ENCODE measurements at places on chromosomes 4 and X.

DNA sequence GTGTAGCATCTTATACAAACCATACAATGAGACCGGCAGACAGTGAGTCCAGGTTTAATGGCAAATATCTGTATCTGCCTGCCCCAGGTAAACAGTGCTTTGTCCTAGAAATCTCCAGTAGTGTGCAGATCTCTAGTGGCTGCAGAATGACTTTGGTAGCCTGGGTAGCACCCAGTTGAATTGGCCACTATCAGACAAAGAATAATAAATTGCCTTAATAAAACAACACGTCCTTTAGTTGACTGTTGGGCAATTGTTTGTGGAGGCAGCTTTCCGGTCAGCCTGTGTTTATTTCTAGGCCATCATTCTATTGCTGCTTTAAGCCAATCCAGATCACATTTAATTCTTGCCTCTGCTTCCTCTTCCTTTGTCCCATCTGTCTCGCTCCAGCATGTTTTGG, 52.5 kb downstream of the SNX25 start:
- no peak for DNase-seq

DNA sequence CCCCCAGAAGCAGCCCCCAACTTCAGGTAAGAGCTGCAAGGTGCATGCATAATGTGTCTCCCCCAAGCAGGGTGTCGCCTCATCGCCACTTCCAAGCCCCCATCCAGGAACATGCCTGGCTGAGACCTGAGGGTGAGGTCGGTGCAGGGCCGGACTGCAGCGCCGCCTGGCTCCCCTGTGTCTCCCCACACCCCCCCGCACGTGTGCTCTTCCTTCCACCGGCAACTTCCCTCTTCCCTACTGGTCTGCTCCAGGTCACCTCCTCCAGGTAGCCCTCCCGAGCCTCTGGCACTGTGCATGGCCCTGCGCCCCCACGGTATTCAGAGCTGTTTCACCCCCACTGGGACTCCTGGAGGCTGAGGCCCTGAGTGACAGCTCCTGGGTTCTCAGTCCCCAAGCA, 2.2 kb upstream of the BGN start:
- DNase-seq: no peak

DNA sequence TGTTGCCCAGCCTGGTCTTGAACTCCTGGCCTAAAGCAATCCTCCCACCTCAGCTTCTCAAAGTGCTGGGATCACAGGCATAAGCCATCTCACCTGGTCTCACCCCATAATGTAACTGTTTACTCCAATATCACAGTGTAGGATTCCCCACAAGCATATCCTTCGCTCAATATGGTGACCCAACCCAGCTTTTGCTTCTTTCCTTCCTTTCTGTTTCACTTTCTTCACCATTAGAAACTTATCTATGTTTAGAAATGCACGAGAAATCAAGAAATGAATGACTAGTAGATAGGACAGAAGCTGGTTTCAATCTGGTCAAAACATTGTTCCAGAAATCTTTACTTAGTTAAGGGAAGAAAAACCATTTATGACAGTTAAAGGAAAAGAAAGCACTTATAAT, 18.9 kb downstream of the TSPAN5 start:
- no peak for DNase-seq

DNA sequence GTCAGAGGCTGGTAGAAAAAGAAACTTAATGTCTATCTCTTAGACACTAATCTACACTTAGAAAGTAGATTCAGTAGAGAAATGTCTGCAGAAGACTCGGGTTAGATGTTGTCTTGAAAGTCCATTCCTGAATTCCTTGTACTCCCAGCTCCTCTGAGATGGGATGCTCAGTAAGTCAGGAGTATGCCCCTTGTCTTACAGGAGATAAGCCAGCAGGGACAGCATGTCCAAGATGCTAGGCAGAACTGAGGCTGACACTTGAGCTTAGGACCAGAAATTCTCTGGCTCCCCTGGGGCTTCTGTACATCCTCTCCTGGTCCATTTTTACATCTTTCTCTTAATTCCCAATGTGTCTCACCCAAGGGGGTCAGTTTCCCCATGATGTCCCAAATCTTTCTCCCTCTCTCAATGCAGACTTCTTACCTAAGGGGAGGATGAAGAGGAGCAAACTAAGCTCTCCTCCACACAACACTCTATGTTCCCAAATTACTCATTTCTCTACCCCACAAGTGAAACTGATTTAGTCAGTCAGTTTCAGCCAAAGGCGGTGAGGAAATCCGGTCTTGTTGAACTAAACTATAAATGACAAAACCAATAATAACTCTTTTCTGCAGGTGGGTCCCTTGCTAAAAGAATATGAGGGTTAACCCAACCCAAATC, 558.2 kb upstream of the DIPK2B start:
- peak; percentile 32 for DNase-seq

GRCh38 chrX:106950381-106950780, 30.2 kb downstream of the CLDN2 start:
- DNase-seq: no peak

DNA sequence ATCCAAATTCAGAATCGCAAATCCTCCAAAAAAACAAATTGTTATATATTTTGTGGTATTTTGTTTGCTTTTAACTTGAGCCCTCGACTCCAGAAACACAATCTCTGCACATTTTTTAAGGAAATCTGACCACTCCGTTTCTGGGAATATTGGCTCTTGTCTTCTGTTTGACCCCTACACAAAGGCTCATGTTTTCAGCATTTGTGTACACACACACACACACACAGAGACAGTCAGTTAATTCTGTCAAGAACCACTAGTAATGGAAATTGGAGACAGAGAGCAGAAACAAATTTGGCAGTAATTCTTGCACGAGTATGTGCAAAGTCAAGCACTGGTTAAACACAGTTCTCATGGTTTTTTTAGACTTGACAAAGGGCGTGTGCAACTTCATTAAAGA, 115.4 kb downstream of the AFAP1 start:
- DNase-seq: no peak

DNA sequence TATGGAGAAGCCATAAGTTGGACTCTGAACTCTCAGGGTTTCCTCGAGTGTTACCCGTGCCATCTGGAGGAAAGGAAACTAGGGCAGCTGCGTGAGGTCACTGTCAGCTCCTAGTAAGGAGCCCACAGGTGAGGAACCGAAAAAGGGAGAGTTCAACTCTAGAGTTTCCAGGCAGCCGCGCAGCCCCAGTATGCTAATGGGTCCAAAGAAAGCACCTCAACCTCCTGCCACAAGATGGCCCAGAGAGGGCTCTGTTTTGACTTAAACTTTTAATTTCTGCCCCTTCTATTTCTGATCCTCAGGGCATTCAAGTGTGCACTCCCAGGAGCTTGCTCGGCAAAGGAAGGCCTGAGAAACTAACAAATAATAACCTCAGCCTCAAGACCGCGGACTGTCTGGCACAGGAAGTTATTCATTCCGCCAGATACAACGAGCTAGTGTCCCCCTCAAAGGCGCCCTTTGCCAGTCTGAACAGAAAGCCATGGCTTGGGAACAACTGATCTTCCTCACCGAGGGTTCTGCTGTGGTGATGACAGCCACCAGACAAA, 13.9 kb downstream of the SCARB2 start:
- DNase-seq: no peak

GRCh38 chrX:121052122-121052521, 4.7 kb downstream of the GLUD2 start:
- DNase-seq: no peak

- DNase-seq: peak; percentile 35
These were observed 4.8 kb downstream of the CXCL3 start for GRCh38 chr4:74033739-74034138.

- DNase-seq: no peak
These were observed 1.1 kb downstream of the PJA1 start for GRCh38 chrX:69163936-69164741.

Data from HL-60 (cell line).